ENCODE measurements at places on chromosomes 13 and 19. TPM values are rescaled to one million over a fixed set of nuclear protein-coding genes. Genes with fewer than 3 reads are reported as not detected.

DNA sequence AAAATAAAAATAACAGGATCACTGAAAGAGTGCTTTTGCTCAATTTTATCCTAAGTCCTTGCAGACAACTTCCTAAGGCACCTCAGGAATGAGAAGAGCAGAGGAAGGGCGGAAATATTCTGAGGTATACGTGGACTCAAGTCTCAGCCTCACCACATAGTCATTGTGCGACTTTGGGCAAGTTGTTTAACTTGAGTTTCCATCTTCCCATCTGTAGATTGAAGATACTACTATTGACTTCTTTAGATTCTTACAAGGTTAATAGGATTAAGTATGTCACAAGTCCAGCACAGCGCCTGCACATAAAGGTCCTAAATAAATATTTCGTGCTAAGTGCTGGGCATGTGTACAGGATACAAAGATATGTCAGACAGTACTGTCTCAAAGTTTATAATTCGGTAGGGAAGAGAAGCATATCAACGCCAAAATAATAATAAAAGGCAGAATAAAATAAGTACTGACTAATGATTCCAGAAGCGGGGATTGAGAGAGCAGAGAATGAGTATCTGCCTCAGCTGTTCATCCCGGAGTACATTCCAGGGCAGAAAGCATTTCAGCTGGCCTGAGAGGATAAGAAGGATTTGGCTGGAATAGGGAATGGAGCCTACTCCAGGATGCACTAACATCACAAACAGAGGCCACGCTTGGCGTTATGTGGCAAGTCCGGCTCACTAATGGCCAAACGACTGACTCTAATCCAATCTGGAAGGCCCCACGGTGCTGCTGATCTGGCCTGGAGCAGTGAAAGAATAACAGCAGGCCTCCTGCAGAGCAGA lies 139.7 kb downstream of the FLT1 start:
- DNase-seq = no peak

Gene RASGRP4
- polyA plus RNA-seq = 0.67 TPM

Gene CCDC70
- polyA plus RNA-seq = not detected

Gene ETHE1
- polyA plus RNA-seq = 25.4 TPM

GRCh38 chr19:44050740-44051649 lies 841 bp upstream of the ZNF223 start:
- DNase-seq = no peak

Gene SCEL
- polyA plus RNA-seq = not detected

DNA sequence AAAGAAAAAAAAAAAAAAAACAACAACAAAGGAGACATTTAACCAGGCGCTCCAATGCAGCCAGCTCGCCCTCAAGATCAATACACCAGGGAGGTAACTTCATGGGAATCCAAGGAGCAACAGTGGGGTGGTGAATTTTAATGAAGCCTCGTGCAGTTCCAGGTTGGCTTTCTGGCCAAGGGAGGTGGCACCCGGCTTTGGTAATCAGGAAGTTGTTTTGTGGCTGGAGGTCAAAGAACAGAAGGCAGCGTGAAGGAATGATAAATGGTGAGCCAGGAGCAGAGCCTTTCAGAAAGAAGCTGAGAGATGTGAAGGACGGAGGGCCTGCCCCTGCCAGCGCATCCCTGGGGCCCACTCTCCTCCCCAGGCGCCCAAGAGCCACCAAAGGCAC lies 188.2 kb upstream of the TSC22D1 start:
- DNase-seq = no peak

DNA sequence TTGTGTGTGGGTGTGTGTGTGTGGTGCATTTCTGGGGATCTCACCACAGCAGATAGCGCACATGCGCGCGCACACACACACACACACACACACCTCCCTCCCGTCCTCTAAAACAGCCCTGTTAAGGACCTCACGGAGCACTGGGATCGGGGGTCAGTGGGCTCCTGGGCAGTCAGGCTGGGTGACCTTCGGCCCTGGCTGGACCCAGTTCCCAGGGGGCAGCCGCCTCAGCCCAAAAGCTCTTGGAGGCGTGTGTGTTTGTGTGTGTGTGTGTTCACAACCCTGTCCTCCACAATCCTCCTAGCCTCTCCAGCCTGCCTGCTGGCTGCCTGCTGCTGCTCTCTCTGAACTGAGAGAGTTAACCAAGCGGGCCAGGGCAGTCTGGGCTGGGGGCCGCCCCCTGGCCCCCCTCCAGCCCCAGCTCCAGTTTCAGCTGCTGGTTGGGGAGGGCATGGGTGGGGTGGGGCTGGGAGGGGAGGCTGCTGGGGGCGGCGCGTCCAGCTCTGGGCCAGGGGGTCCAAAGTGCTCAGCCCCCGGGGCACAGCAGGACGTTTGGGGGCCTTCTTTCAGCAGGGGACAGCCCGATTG lies at the start of gene FXYD1:
TSS of gene FXYD1 (plus strand) at position 520 of the 588 bp plus-strand sequence. CDS start 1,256 bp downstream, outside the sequence.
- DNase-seq = no peak

DNA sequence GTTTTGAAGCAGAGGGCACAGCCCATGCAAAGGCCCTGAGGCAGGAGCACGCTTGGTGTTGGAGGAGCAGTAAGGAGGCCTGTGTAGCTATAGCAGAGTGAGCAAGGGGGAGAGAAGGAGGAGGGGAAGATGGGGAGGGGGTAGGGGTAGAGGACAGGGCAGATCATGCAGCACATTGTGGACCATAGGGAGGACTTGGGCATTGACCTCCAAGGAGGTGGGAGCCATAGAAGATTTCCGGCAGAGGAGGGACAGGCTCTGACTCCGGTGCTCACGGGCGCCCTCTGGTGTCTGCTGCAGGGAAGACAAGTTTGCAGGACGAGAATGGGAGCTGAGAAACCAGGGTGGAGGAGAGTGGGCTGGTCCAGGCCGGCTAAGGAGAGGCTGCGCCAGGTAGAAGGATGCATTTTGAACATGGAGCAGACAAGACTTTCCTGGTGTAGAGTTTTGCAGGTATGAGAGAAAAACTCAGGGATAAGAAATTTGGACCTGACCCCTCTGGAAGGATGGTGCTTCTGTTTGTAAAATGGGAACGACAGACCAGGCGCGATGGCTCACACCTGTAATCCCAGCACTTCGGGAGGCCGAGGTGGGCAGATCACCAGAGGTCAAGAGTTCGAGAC lies 13.7 kb upstream of the CREB3L3 start:
- peak; percentile 35 for DNase-seq

- no peak for DNase-seq
These were observed 19.4 kb downstream of the NOTCH3 start for GRCh38 chr19:15181394-15181793.

- no peak for DNase-seq
These were observed 774 bp downstream of the MAN2B1 start for GRCh38 chr19:12665671-12666264.

GRCh38 chr13:40422588-40423235 lies 243.7 kb downstream of the FOXO1 start:
- no peak for DNase-seq

DNA sequence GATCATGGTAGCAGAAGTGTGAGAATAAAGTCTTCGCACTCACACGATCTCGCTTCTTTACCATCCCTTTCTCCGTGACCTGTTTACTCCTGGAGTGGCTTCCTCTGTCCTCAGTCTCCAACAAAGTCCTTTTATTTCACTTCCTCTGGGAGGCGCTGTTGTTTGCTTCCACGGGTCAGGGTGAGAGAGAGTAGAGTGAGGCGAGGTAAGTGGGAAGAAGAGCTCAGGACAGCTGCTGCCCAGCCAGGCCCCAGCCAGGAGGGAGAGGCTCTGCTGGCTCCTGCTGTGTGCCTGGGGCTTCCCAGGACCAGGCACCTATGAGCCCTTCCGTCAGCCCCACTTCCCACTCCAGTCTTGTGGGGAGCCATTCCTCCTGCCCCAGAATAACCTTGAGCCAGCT lies 242.1 kb downstream of the FGF9 start:
- no peak for DNase-seq

DNA sequence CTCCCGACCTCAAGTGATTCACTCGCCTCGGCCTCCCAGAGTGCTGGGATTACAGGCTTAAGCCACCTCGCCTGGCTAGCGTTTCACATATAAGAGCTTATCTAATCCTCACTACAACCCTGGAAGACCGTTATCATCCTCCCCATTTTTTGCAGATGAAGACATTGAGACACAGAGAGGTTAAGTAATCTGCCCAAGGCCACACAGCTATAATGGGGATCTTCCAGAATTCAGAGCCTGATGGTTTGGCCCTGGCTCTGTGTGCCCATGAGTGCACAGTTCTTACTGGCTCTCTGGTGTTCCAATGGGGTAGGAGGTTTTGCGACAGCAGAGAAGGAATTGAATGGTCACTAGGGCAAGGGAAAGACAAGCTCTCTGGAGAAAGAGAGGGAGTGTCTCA lies 16.8 kb upstream of the KCTD15 start:
- DNase-seq = no peak
